ENCODE measurements at places on chromosomes 13 and 19. TPM values are rescaled to one million over a fixed set of nuclear protein-coding genes. Genes with fewer than 3 reads are reported as not detected.

DNA sequence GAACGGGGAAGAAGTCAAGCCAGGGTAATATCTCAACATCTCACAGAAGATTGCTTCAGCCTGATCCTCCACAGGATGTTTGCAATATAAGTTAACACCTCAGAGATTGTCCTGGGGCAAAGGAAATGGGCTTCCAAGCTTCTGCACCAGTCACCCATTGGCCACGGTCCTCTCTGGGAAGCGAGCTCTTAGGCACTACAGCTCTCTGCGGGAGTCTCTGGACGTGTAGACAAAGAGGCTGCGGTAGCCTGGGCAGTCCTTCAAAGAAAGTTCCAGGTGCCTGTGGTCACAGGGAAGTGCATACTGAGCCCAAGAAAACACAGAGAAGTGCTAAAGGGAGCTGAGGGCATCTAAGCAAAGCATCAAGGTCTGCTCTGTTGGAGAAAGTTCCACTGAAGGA, 805.7 kb downstream of the DIAPH3 start:
- no peak for DNase-seq

DNA sequence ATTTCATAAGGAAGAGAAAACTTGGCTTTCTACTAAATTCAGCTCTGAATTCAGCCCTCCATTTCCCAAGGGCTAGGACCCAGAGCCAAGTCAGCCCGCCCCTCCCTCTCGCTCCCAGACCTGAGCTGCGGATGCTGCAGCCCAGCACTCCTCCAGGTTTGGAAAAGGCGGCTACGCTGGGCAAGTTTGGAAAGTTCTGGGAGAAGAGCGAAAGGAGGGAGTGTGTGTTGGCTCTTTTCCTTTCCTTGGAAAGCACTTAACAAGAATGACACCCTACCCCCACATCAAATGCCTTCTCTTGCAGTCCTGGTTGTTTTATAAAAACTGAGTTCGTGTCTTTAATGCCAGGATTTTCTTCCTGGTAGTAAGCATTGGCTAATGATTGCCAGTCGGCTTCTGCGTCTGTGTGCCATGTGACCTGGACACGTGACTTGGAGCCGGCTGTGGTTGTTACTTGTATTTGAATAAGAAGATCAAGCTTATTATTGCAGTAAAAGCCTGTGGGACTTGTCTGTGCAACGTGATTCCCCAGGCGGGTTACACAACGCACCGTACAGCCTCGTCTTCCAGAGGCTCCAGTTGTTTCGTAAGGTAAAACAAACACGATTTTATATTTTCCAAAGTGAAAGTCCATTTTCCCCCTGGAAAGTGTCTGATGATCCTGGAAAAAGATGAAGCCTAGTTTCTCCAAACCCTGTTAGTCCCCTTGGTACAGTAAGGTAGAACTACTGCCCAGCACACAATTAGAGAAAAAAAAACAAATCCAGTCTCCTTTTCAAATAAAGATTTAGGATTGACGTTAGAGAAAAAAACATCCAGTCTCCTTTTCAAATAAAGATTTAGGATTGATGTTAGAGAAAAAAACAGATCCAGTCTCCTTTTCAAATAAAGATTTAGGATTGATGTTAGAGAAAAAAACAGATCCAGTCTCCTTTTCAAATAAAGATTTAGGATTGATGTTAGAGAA, 26.8 kb upstream of the UBE2L5 start:
- peak; percentile 98 for DNase-seq

- no peak for DNase-seq
Measured at GRCh38 chr13:111153977-111154332, 38.8 kb downstream of the ARHGEF7 start.

DNA sequence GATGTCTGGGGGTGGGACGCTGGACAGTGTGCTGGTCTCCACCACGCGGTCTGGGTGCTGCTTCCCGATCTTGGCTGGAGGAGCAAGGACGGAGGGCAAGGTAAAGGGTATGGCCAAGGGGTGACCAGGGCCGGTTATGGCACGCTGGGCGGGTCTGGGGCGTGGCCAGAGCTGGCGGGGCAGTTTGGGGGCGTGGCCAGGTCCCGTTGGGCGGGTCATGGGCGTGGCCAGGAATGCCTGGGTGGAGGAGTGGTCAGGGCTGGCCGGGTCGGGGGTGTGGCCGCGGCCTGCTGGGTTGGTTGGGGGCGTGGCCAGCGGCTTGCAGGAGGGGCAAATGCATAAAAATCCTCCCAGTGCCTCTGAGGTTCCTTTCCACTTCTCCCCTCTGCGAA, 19.2 kb downstream of the GPX4 start:
- DNase-seq = peak; percentile 64

- DNase-seq = no peak
Measured at GRCh38 chr13:108967371-108967770, 338.0 kb downstream of the MYO16 start.

The IL4I1 gene
- 1.1 TPM for total RNA-seq

- no peak for DNase-seq
Measured at GRCh38 chr19:57033576-57033975, 86.2 kb upstream of the USP29 start.

- DNase-seq = no peak
Measured at GRCh38 chr13:46320406-46320805, 66.6 kb downstream of the RUBCNL start.

- DNase-seq = no peak
Measured at GRCh38 chr13:109172136-109172535, 542.7 kb downstream of the MYO16 start.

DNA sequence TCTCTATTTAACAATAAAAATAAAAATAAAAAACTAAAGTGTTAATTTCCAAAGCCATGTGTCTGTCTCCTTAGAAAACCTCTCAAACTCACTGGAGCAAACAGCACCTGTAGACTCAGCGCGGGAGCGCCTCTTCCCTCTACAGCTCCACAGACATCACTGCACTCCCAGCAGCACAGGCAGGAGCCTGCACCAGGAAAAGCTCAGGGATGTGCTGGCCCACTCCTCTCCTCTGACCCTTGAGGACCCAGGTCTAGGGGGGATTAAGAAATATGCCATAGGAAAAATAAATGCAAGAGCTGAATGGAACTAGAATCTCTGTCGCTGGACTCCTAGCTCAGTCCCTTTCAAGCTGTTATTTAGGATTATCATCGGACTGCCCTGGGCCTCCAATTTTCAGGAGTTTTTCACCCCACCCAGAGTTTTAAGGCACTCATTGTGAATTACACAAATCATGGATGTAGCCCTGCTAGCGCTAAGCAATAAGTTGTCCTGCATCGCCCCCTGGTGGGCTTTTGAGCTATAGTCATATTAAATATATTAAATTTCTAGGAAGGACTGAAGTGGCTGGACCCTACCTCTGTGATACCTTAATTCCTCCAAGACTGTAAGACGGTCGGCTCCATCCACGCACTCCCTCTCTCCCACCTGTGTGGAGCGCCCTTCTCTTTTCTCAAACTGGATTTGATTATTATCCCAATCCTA, 333.9 kb downstream of the UQCRFS1 start:
- peak; percentile 93 for DNase-seq

DNA sequence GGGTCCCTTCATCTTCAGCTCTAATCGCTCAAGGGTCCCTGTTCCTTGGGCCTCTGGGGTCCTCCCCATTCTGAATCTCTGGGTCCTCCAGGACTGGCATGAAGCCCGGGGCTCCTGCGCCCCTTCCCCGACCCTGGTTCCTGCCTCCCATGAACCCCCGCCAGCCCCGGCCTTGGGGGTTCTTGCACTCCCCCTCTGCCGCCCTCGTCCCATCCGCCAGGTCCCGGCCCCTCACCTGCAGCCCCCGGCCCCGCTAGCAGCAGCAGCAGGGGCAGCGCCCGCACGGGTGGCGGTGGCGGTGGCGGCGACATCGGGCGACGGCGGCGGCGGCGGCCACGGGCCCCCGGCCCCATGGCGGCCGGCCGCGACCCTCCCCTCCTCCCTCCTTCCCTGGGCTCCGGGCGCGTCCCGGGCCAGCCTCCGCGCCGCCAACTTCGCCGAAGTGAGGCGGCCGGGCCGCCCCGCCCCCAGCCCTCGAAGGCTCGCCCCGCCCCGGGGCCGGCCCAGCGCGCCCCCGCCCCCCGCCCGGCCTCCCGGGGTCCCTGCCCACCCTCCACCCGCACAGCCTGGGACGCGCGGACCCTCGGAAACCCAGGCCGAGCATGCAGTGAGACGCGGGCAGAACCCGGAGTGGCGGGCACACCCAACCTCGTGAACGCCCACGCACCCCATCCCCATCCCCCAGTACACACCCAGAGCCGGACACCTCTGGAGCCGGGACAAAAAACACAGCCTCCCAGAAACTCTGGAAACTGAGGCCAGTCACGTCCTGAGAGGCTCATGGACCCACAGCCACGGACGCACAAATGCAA, at the start of gene NOTCH3:
Gene NOTCH3, minus strand, starts transcription at position 443 of the 812 bp plus-strand sequence. Its CDS starts 90 bp downstream, at position 353.
- no peak for DNase-seq

The LRG1 gene
- total RNA-seq = not detected

- no peak for DNase-seq
Measured at GRCh38 chr13:99118179-99118578, 82.5 kb upstream of the UBAC2 start.

DNA sequence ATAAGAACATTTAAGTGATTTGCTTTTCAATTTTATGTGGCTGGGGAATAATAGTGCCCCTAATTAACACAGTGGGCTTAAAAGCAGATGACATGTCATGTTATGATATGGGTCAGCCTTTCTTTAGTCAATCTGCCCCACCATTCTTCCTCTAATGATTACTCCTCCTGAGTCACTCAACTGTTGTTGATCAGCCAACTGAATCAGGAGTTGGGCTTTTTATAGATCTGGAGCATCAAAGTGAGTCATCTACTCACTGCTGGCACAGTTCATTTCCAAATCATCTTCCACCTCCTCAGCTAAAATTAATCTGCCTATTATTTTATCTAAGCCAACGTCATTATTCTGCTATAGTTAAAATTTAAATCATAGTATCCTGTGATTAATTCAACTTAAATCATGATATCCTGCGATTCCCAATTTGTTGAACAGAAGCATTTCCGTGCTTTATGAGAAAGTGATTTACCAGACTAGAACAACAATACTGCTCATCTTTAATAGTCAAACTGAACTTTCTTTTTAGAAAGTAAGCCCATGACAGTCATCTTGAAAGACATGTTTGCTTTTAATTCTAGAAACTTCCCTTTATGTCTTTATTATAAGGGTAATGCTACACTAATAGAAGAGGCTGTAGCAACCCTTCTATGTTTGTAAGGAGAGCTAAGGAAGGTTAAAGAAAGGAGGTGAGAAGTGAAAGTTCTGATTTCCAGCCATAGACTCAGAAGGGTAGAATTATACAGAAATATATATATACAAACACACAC, 551.4 kb downstream of the TBC1D4 start:
- DNase-seq = peak; percentile 71

DNA sequence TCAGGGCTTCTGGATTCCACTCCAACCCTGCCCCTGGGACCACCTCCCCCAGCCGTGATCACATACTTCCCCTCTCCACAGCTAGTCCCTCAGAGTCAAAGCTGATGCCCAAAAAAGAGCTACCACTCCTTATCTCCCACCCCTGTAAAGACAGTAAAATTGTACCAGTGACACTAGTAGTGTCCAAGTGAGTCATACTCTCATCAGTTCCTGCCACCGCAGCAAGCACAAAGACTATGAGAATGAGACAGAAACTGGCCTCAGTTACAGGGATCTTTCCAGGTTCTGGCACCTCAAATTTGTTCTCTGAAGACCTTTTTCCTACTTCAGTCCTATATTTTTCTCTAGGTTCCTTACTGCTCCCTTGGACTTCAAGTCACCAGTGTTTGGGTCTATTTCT, 144.2 kb downstream of the SPRY2 start:
- DNase-seq = no peak

DNA sequence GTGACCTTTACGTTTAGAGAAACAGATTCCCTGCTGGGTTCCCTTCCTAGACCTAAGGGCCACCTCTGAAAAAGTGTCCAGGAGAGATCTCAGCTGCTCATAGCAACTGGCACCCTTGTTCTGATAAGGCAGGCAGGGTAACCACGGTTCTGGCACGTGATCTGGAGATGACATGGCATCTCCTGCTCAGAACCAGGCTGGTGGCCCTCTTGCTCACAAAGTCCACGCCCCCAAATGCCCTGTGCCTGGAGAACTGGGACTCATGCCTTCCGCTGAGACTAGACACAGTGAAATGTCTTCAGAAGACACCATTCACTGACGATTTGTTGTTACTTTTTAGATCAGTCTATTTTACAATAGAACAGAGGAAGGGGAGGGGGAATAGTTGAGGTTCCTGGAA, 174.1 kb downstream of the ZNF536 start:
- DNase-seq = no peak

DNA sequence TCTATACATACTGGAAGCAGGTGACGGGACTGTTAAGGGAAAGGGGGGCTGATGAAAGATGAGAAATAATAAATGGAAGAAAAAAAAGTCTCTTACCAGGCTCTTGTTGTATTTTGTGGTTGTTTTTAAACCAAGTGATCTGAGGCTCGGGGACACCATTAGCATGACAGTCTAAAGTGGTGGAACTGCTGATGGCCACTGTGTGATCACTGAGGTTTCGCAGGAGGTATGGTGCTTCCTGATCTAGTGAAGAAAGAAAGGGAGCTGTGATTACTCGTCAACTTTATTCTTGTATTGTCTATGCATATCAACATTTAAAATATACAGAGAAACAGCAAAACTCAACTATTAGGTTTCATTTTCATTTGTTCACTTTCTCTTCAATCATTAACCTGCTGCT, 110.1 kb downstream of the FLT1 start:
- no peak for DNase-seq

DNA sequence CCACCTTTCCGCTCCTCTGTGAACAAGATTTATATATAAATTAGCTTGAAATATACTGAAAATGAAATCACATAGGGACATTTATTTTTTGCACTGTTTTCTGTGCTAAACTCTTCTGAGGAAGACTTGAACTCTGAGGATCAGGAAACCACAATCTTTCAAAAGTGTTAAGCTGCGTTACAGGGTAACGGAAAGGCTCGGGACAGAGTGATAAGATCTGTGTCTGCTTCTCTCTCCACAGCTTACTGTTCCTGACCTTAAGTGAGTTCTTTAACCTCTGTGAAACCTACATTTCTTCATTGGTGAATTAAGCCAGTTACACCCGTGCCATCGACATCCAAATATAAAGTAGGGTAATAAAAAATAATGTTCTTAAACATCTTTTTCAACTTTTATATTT, 38.9 kb downstream of the DACH1 start:
- DNase-seq = no peak

GRCh38 chr13:50074843-50075242, 59.6 kb downstream of the KCNRG start:
- DNase-seq = peak; percentile 35

The ZNF497 gene
- total RNA-seq = 0.98 TPM

The SMAD9 gene
- 17.6 TPM for total RNA-seq

GRCh38 chr13:98201984-98202383, 24.9 kb upstream of the RNF113B start:
- DNase-seq = no peak

The NDUFB7 gene
- 164 TPM for total RNA-seq

All from fibroblast of the aortic adventitia (primary cell).